Stimulated activated CD4-positive, alpha-beta T cell treated with anti-CD3 and anti-CD28 coated beads, Interleukin-1b, Interleukin-23, amount 100 ng/mL, for 1 hour (primary cell): ENCODE measurements at places on chromosomes 6 and 20.

DNA sequence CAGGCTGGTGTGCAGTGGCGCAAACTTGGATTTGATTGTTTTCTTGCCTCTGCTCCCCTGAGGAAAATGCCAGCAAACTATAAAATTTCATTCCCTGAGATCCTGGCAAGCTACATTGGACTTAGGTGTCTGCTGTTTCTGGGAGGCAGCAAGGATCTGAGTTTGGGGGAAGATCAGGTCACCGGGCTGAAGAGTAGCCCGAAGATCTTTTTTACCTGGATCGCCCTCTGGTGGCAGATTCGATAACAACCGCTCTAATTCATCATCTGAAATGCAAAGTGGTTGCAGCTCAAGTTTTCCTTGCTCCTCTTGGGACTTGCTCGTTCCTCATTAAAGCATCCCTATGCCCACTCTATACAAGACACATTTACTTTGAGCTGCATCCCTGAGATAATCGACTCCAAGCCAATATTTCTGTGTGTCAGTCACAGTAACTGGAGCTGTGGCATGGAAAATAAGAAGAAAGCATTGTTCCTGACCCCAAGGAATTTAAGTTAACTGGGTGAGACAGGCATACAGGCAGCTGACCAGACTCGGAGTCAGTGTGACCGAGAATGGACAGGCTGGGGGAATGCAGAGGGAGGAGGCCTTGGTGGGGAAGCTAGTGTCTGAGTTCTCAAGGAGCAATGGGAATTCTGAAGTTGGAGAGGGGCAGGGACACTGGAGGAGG is 131.8 kb upstream of the PROKR2 start:
- peak; percentile 35 for DNase-seq

- no peak for DNase-seq
Measured at GRCh38 chr20:44425923-44426322, 49.8 kb upstream of the TTPAL start.

- DNase-seq: no peak
Measured at GRCh38 chr20:50389808-50390684, 120.1 kb upstream of the PTPN1 start.

GRCh38 chr6:24960991-24961475 is 25.3 kb upstream of the RIPOR2 start:
- DNase-seq: no peak

DNA sequence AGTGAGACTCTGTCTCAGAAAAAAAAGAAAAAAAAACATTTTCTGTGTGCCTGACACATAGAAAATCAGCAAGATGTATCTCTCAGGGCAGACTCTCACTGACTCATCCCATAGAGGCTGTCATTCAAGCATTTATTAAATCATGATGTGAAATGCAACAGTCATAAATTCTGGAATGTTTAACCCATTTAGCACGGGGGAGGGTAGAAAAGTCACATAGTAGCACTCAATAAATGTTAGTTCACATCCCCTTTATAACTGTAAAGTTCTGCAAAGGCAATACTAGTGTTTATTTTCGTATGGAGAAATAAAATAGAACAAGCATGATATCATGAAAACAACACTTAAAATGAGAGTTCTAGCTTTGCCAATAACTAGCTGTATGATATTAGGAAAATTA is 15.5 kb upstream of the CARMIL1 start:
- no peak for DNase-seq

- no peak for DNase-seq
Measured at GRCh38 chr6:2192976-2193375, 52.4 kb downstream of the GMDS start.

- no peak for DNase-seq
Measured at GRCh38 chr6:139597771-139598755, 223.6 kb upstream of the CITED2 start.

DNA sequence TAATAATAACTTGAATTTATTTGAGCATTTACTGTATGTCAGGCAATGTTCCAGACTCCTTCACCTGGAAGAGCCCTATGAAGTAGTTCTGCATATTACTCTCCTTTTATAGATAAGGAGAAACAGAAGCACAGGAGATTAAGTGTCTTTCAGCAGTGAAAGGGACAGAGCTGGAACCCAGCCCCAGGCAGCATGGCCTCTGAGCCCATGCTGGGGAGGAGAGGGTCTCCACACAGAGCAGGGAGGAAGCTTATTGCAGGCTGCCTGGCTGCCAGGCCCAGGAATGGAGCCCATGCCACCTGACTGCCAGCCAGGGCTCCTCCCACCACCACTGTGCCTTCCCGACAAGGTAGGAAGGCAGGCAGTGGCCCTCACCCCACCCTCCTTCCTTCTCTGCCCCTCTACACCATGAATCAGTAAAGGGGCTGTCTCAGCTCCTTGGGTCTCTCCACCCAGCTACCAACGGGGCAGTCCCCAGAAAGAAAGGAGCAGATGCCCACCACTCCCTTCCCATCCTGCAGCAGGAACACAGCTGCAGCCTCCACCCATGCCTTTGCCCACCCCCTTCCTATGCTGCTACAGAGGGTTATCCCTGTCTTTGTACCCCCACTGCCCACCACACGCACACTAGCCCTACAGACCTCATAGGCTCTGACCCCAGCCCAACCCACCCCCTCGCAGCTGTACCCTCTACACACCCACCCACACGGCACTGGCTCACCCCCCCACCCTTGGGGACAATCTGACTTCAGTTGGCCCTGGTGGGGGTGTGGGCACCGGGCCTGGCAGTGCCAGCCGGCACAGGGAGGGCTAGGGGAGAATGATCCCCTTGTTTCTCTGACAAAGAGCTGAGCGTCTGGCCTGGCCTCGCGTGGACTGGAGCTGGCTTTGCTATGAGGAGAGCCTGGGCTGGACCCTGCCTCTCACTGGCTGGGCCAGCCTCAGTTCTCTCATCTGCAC is 41.8 kb downstream of the TFEB start:
- no peak for DNase-seq

DNA sequence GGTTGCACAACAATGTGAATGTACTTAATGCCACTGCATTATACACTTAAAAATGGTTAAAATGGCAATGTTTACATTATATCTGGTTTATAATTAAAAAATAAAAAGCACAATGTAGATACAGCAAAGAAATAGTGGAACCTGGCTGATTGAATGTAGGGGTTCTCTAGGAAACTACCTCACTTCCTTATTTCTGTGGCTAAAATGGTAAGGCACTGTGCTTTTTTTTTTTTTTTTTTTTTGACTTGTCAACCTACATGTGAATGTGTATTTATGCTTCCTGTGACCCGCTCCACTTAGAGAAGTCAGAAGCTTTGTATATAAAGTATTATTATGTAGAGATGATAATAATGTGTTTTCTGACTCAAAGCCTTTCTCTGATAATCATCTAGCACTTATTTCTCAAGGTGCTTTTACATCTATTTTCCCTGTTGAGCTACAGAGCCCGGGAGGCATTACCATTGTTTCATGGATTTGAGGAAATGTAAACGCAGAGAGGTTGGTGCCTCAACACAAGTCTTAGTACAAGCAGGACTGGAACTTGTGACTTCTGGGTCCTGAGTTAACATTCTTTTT is 55.0 kb downstream of the SOX4 start:
- DNase-seq: no peak

DNA sequence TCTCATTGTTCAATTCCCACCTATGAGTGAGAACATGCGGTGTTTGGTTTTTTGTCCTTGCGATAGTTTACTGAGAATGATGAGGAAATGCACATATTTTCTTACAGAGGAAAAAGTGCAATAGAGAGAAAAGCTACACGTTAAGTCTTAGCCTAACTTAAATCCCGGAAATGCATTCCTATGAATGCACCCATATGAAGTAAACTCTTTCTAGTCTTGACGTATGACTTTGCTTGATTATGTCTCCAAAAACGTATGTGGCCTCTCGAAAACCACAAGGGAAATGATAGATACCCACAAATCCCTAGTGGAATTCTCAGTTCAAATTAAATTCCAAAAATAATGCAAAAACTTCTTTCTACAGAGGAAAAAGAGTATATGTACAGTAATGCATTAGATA is 90.7 kb upstream of the SASH1 start:
- DNase-seq: no peak
